ENCODE measurements at places on chromosomes 7 and 10.

- no peak for DNase-seq
Observed at GRCh38 chr10:82150123-82150900, 275.3 kb downstream of the NRG3 start.

DNA sequence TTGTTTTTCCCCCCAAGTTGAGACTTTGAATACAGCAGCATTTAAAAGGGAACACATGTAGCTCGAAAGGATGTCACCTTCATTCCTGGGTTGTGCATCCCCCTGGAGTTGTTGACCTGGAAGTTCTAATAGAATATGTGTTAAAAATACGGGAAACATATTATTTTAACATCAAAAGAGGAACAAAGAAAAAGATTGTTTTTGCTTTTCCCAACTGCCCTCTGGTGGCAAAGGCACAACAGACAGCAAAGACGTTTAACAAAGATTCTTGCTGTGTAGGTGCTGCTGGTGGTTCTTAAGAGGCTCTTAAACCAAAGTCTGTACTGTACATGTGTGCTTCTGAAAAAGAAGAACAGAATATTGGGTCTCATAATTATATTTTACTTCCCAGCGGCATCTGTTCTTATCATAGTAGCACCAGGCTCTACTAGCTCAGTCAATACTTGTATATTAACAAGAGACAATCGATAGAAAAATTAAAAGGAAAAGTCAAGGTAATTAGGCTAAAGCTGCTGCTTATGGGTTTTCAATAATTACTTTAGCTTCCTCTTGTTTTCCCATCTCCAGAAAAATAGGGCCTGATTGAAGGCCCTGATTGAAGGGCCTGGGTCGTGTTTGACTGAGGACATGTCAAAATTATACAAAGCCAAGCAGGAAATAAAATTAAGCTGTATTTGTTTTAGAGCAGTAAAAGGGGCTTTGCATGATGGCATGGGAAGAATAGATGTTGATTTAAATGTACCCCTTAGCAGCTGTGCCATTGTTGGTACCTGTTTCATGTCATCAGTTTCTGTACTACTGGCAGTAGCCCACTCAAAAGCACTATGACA, 384.2 kb upstream of the LRGUK start:
- DNase-seq, result no peak

DNA sequence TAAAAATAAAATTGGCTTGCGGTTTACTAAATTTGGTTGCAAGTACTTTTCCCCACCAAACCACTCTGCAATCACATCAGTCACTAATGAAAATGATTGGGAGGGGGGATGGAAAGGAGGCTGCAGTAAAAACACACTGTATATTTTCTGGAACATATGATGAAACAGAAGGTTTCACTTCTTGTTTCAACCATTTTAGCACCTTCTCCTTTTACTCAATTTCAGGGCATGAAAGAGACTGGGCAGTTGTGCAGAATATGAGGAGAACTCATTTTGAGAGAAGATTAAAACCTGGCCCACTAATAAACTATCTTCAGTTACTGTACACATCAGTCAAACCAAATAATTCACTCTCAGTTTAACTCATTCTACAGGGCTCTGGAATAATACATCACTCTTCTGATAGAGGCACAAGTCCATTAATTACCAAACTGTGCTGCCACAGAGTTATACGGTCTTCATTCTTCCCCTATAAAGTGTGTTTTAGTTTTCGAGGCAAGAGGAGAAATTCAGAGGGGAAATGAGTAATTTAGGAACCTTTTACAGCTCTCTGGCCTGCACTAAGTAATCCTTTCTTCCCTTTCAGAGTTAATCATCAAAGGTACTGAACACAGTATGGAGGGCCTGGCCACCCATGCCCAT, 25.5 kb downstream of the JAZF1 start:
- no peak for DNase-seq

DNA sequence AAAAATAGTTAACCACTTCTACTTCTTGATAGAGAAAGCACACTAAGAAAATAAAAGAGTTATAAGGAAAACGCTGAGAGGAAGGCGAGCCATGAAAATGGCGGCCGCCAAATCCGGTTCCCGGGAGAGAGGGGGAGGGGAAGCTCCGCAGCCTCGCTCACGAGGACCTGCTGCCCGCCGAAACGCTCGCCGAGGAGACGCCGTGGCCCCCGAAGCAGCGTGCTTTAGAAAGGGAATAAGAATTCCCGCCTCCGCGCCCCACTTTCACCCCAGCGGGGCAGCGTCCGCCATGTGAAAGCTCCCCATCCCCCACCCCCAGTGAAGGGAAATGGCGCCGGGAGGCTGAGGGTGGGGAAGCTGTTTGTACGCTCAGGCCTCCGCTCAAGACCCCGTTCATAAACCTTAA, 505 bp downstream of the HNRNPA2B1 start:
- DNase-seq, result peak; percentile 66

- no peak for DNase-seq
Observed at GRCh38 chr7:131124867-131125266, 202.8 kb upstream of the MKLN1 start.

DNA sequence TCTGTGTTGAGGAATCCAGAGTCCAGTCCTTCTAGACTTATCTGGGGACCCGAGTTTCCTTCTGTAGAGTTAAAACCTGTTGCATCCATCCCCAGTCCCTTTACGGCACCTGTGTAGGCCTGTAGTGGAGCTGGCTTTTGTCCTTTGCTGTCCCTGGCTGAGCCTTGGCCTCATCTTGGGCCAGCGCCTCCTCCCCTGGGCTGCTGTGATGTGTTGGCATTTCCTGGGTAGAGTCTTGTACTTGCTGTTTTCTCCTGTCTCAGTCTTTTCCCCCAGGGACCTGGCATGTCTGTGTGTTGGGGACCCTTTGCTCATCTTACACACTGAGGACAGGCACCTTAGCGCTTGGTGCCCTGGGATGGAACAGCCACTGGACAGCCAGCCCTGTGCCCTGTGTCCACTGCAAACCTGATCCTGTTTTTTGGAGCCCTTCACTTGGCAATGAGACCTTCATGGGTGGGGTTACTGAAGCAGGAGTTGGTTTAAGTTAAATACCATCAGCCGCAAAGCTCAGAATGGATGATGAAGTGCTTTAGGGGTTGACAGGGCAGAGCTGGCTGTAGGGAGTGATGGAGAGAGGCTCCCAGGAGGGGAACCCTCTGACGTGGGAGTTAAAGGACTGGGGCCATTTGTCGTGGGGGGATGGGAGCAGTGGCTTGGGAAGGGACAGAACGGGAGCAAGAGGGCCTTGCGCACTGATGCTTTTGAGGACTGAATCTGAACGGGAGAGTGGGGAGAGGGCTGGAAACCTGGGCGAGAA, 50.9 kb downstream of the CUX1 start:
- DNase-seq, result no peak

- peak; percentile 16 for DNase-seq
Observed at GRCh38 chr10:69160809-69161241, 19.2 kb upstream of the SUPV3L1 start.

DNA sequence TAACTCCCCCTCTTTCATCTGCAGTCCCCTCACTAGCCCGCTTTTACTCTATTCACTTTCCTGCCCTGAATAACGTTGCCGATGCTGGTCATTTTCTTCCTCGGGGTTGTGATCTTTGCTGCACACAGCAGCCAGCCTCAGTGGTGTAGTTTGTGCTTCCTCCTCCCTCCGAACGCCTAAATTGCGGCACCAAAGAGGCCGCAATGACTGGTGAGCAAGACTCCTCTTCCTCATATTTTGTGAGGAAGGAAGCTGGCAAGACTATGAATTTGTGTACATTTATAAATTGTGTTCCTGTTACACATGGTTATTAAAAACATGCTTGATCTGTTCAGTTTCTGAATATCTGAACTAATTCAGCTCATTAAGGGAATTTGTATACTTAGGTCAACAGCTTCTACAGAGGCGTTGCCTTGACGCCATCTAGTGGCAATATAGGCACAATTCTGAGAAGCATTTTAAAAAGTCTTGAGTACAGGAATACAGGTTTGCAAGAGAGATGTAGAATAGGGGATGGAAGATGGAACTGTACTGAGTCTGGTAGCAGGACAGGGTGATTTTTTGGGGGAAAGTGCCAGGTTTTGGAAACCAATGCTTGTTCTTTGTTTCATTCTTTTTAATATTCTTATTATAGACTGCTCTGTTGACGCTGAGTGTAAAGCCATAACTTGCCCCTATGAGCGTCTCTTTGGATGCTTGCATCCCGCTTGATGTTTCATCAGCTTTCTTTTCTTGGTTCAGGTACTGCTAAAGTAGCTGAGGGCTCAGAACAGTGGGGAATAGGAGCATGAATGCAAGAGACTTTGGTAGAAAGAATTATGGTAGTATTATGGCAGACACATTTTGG, 4.1 kb upstream of the TAS2R5 start:
- peak; percentile 81 for DNase-seq

- no peak for DNase-seq
Observed at GRCh38 chr7:121272676-121273075, 56.1 kb upstream of the WNT16 start.

DNA sequence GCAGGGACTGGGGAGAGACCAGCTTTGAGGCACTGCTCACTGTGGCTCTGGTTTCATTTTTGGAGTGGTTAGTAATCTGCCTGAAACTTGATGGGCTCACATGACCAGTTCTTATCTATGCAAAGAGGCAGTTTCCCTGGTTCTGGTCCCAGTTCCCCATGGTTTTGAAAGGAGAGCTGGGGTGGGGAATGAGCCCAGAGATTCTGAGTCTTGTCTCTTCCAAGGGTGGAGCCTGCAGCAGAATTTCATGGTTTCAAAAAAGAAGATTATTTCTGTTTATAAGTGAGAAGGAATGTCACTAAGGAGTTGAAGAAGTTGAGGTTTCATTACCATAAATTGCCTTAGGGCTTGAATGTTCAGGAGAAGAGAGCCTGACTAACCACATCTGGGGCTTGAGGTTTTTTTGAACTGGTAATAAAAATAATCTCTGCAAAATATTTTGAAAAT, 190.2 kb upstream of the HABP2 start:
- peak; percentile 53 for DNase-seq

DNA sequence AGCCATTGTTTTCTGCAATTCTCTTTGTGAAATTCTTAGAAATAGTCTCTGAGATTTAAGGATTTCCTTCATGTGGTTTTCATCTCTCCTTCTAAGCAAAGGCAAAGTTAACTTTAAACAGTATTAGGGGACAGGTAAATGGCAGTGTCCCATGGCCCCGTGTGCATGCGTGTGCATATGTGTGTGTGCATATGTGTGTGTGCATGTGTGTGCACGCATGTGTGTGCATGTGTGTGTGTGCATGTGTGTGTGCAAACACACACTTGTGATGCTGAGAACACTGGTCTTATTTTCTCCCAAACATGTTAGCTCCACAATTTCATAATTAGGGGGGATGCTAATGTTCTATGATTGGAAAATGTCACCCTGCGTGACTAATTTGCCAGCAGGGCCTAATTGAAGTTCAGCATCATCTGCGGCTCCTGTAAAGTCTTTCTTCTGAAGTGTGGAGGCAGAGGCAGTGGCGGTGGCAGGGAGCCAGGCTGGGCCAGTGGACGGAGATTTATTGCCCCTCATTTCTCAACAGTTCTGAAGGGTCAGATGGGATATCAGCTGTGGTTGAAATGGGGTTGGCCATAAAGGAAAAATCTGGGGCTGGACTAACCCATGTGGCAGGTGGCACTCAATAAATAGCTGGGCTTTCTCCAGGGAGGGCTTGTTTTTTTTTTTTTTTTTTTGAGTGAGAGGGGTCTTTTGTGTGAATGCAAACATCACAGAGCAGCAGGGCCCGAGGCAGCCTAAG, 289.3 kb upstream of the PODXL start:
- no peak for DNase-seq
